Activated CD4-positive, alpha-beta T cell treated with anti-CD3 and anti-CD28 coated beads, Interleukin-2, amount 50 U/mL, for 16 hours (primary cell): ENCODE measurements at places on chromosomes 7 and 10.

- DNase-seq, result no peak
Observed at GRCh38 chr7:4613846-4614548, 68.1 kb upstream of the FOXK1 start.

DNA sequence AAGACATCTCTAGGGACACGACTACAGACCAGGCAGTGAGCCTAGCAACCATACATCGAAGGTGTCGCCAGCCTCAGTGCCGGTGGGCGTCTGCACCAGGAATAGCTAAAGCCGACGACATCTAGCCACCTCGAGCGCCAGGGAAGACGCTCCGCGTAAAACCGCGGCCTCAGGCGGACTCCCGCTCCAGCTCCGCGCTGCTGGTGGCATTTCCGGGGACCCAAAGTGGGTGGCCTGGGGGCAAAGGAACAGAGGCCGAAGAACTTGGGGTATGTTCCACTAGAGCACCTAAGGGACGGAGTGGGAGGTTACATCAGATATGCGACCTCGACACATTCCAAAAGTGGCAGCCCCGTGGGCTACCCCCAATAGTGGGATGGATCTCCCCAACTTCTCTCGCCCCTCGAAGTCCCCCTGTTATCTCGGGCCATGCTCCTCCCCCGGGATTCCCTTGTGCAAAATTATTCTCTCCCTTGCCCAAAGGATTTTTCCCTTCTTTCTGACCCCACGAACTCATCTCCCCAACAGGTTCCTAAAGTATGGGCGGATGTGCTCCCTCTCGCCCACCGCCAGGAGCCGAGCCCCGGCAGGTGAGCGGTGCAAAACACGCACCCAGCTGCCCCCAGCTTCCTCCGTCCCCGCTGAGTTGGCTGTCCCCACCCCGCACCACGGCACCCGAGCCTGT, 1.2 kb downstream of the KCNMA1 start:
- no peak for DNase-seq

DNA sequence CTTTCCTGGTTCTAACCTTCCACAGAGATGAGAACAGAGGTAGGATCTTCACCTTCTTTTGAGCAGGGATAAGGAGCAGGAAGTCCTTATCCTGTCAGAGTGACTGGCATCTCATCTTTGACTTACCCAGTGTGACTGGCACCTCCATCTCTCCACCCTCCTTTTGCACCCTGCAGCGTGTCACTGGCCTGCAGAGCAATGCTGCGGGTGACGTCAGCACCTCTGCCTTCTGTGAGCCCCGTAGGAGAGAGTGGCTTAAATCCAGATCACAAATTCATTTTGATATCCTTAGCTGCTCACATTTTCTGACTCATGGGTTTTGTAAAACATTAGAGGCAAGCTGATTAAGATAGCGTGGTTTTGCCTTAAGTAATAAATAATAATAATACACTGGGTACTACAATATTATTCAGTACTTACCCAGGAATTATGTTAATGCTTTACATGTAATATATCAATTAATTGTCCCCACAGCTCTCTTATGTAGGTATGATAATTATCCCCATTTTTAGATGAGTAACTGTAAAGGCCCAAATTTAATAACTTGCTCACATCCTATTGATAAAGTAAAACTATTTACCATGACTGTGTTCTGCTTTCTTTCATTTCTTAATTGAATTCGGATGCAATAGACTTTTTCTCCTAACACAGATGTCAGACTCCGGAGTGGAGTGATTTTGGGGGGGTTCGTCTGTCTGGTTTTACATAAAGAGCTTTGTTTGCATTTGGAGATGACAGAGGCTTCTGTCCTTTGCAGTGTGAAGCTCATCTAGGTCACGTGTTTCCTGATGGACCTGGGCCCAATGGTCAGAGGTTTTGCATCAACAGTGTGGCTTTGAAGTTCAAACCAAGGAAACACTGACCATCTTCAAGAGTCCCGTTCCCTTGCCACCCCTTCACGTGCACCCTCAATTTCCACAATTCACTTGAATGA, 24.9 kb downstream of the MSRB2 start:
- no peak for DNase-seq

DNA sequence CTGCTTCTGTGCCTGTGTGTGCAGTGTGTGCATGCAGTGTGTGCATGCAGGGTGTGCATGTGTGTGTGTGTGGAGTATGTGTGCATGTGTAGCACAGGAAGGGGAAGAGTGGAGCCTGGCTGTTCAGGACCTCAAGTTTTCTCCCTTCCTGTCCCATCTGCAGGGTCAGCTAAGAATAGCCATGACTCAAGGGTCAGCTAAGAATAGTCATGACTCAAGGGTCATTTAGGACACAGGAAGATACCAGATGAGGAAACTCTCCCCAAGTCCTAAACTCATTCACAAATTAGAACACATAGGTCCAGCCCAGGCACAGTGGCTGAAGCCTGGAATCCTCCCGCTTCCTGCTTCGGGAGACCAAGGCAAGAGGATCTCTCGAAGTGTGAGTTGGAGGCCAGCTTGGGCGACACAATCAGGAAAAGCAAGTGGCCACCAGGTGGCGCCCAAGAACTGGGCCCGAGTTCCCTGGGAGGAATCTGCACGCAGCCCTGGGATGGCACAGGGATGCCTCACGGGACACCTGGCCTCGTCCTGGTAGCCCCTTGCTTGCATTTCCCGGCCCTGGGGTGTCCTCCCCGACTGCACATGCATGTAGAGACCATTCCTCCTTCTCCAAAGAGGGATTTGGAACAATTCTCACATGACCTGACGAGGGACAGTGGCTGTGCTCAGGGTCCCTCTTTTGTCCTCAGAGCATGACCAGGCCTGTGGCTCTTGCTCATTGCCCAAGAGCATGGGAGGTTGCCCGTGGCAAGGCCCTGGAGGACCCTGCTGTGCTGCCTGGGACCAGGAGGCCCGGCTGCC, 21.4 kb upstream of the VOPP1 start:
- DNase-seq, result peak; percentile 70

GRCh38 chr7:107957436-107957835, 45.5 kb downstream of the LAMB1 start:
- DNase-seq, result no peak

- no peak for DNase-seq
Observed at GRCh38 chr10:51878695-51879094, 179.3 kb upstream of the CSTF2T start.

DNA sequence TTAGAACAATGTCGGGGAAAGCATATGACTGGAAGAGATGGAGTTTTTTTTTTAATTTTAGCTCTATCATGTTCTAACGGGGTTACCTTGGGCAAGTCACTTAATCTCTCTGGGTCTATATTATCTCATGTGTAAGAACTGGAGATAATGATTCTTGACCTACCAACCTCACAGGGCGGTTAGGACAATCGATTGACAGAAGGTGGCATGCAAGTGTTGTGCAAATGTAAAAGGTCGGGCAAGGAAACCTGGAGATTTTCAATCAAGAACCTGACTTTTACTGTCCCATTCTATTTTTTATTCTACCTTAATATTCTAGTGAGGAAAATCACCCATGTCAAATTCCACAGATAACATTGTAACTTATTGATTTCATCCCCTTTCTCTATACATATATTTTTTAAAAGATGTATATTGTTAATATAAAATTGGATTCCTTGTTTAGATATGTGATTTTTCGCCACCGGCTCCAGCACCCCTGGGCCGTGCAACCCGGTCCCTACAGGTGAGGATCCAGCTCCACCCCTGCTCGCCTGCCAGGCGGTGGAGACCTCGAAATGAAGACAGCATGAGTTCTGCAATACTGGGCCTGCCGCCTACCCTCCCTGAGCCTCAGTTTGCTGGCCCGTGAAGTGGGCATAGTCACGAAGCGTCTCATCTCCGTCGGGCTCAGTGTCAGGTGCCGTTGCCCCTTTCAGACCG, 497.6 kb upstream of the PHF14 start:
- no peak for DNase-seq

GRCh38 chr10:74778436-74779094, 47.8 kb upstream of the KAT6B start:
- no peak for DNase-seq

- DNase-seq, result peak; percentile 36
Observed at GRCh38 chr7:107167483-107168232, 1.1 kb upstream of the HBP1 start.

DNA sequence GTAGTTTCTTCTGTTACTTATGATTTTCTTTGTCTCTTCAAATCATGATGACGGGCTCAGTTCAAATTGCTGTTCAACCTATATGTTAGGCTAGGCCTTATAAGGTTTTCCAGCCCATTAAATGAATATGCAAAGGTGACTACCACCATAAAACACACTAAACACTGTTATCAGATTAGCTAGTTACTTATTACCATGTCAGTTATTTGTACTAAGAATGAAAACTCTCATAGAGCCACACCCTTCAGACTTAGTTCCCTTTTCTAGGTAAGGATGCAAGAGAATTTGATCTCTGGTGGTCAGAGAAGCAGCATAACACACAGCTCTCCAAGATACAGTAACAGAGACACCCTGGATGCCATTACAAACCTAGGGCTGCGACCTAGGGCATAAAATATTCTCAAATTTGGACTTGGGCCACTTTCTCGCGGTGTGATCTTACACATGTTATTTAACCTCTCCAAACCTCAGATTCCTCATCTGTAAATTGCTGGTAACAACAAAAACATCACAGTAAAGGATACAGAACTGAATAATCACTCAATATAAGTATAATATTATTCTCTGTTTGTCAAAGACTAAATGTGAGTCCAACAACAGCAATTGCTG, 35.6 kb downstream of the ANKMY2 start:
- DNase-seq, result no peak

- DNase-seq, result no peak
Observed at GRCh38 chr10:106044503-106044902, 1120.0 kb downstream of the SORCS1 start.

GRCh38 chr7:26675143-26675887, 189.1 kb downstream of the SKAP2 start:
- no peak for DNase-seq

DNA sequence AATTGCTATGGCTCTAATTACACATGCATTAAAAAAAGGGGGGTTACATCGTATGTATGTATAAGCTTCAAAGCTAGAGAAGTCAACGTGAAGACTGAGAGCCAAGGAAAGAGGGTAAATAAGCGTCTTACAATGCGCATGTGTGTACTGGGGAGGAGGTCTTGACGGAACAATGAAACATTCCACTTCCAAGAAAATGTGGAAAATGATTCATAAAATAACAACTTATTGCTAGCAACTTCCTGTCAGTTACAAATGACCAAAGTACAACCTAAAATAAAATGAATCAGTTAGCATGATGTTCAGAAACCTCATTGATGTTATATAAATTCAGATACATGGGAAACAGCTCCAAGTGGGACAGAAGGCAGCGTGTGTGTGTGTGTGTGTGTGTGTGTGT, 104.1 kb upstream of the RHEB start:
- DNase-seq, result no peak
